NCI-H460 (cell line): ENCODE measurements at places on chromosomes 3 and 15. TPM values are rescaled to one million over a fixed set of nuclear protein-coding genes. Genes with fewer than 3 reads are reported as not detected.
A peak's percentile ranks its signal among the peaks of the same experiment; 100 is the strongest.

The ROPN1 gene
- total RNA-seq = not detected in 2 replicates

DNA sequence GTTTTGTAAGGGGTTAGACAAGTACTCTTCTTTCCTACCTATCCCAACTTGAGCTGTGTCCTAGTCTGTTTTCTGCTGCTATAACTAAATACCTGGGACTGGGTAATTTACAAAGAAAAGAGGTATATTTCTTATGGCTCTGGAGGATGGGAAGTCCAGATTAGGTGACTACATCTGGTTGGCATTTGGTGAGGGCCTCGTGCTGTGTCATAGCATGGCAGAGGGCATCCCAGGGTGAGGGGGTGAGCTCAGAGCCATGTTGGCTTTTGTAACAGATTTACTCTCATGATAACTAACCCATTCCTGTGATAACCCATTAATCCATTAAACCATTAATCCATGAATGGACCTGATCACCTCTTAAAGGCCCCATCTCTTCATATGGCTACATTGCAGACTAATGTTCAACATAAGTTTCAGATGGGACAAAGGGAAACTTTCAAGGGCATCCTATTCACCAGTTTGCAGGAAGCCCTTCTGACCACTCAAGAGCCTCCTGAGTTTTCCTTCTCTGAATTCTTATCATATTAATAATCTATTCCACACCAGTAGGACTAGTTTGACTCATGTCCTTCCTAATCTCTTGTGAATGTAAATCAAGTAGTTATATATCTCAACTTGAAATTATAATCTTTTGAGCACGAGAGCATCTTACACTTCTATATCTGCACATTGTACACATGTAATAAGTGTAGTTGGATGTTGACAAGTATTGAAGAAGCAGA lies 185.7 kb upstream of the ZPLD1 start:
- no peak for DNase-seq

The NPRL2 gene
- 16.8 and 17.3 TPM in 2 replicates for total RNA-seq

GRCh38 chr15:69869881-69870505 lies 227.7 kb downstream of the TLE3 start:
- no peak for DNase-seq

The MNS1 gene
- 0.55 and 1.7 TPM in 2 replicates for total RNA-seq

DNA sequence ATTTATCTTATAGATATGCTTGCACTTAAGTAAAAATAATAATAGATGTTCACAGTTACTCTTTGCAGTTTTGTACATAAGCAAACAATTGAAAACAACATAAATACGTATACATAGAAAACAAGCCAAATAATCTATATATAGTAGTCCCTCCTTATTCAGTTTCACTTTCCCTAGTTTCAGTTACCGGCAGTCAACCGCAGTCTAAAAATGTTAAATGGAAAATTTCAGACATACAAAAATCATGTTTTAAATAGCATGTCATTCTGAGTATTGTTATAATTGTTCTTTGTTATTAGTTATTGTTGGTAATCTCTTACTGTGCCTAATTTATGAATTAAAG lies 262.0 kb downstream of the CGGBP1 start:
- no peak for DNase-seq

The VGLL3 gene
- 0.02 TPM in 1 of 2 replicates, not detected in the other for total RNA-seq

The IL16 gene
- total RNA-seq = not detected in 2 replicates

GRCh38 chr3:33184863-33185262 lies 33.7 kb downstream of the SUSD5 start:
- DNase-seq = no peak

The MST1R gene
- total RNA-seq = 0.69 and 0.82 TPM in 2 replicates

The ZPLD1 gene
- not detected in 2 replicates for total RNA-seq

DNA sequence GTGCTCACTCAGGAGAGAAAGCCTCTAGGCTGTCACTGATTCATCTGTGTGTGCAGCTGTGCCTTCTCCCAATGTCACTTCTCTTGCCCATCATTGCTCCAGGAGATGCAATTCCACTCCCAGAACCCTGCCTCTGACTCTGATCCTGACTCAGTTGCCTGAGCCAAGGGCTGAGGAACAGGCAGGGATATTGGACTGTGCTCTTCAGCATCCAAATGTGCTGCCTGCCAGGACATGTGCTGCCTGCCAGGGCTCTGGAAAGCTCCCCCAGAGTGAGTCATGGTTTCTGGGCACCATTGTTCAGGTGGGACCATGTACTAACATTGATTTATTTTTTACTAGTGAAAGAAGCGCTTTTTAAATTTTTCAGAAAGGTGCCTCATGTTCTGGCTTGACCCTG lies 71.0 kb downstream of the TRIM42 start:
- DNase-seq = no peak

The GPR149 gene
- total RNA-seq = not detected in 2 replicates

The CLSTN2 gene
- total RNA-seq = not detected in 2 replicates

DNA sequence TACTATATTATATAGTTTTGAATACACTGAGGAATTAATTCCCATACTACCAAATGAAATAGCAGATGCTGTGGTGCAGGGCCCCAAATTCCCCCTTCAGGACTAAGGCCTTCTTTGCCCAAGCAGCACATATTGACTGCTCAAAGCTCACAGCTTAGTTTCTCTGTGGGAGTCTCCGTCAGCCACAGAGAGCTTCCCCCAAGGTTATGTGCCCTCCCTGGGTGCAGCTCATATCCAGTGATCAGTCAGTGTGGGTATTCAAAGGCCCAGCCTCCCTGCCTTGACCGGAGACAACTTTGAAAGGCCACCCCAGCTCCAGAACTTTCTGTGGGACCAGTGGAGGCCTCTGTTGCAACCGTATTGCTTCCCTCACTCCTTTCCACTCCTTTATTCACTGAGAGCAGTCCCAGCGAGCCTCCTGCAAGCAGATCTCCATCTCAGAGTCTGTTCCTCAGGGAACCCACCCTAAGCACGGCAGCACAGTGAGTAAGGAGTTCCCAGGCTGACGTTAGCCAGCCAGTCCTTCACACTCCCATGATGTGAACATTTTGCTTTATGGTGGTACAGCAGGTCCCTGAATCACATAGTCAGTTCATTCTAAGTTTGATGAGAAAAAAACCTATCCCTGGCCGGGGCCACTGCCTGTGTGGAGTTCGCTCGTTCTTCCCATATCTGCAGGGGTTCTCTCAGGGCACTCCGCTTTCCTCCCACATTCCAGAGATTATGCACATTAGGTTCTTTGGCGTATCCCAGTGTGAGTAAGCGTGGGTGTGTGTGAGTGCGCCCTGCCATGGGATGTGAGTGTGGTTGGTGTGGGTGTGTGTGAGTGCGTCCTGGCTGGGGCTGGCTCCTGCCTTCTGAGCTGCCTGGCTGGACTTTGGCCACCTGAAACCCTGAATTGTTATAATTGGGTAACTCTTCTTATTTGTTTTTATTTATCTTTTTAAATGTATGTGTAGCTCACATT lies 64.4 kb upstream of the PPARG start:
- DNase-seq = no peak

DNA sequence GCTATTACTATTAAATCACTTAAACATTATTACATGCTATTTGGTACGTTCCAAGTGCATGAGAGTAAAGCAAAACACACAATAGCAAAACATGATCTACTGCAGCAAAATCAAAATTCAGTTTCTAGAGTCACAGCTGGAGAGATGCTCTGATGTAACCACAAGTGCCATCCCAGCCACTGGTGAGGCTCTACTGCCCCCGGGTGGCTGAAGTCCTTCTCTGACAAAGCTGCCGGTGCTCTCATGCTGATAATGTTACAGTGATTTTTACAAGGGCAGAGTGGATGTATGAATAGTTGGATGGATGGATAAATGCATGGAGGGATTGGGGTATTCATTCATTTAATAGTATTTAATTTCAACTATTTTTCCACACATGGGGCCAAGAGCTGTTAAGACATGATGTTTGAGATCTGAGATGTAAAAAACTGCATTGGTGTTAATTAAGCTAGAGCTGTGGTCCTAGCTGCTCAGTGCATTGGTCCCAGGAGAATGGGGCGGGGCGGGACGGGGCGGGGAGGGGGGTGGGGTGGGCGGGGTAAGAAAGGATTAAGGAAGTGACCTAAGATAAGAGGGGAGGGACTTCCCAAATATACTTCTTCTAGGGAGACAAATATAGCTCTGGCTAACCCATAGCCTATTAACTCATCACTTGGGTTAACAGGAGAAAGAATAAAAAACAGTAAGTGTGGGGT lies 5.3 kb upstream of the SPESP1 start:
- peak; percentile 71 for DNase-seq

The GPR62 gene
- not detected in 2 replicates for total RNA-seq

- DNase-seq = no peak
Measured at GRCh38 chr3:170473358-170473757, 54.7 kb downstream of the CLDN11 start.

DNA sequence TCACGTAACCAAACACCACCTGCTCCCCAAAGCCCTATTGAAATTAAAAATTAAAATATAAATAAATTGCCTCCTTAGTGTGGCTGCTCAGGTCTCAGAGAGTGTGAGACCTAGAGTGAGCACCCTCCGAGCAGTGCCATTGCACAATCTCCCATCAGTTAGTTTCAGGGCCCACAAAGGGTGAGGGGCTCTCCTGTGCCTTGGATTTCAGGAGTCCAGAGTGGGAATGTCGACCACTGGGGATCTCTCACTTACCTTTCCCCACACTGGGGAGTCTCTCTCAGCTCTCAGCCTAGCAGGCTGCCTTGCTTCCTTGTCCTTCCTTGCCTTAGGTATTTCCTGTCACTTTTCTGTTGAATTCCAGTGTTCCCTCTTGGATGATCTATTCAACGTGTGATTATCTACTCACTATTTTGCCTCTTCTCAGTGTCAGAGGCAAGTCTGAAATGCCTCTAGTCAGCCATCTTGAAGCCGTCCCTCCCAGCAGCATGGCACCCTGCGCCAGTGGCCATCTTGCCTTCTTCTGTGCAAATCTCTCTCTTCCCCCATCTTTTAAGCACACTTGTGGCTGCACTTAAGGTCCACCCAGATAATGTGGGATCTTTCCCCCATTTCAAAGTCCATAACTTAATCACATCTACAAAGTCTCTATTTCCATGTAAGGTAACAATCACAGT lies 119.3 kb downstream of the LRRK1 start:
- no peak for DNase-seq

The NDN gene
- 1.0 and 2.1 TPM in 2 replicates for total RNA-seq

GRCh38 chr3:50570508-50571279 lies 1.4 kb downstream of the HEMK1 start:
- DNase-seq = no peak

The CDHR4 gene
- total RNA-seq = not detected in 2 replicates

The CASR gene
- not detected in 2 replicates for total RNA-seq

The MYL3 gene
- not detected in 2 replicates for total RNA-seq

- no peak for DNase-seq
Measured at GRCh38 chr3:72408983-72409779, 439.1 kb downstream of the SHQ1 start.

DNA sequence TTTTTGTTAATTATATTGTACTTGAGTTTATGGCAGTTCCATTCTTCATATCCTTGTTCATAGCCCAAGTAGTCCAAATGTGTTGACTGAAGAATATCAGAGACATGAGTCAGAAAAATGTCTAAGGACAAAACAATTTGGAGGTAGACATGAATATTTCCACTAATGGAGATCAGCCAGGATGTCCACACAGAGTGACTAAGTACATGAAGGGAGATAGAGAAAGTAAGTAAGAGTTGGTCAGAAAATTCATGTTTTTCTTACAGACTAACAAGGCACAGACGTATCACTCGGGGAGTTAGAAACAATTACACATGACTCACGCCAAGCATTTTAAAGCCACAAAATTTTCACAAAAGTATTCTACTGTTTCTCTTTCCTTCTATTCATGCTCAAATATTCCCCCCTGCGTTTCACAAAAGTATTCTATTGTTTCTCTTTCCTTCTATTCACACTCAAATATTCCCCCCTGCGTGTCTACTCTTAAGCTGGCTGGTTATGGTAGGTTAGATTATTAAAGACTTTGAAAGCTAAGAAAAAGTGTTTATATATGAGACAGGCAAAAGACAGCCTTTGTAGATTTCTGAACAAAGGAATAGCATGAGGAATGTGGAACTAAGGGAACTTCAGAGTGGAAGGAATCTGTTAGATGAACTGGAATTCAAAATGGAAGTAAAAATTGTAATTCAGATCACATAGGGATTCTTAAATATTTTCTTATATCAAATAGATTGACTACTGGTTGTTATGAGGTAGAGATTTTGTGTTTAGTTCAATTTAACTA lies 648.7 kb upstream of the CCDC54 start:
- peak; percentile 5 for DNase-seq

The CNTN3 gene
- 0.84 and 1.5 TPM in 2 replicates for total RNA-seq

GRCh38 chr15:92908713-92909057 lies 8.6 kb downstream of the CHD2 start:
- no peak for DNase-seq

The ITGB5 gene
- 124 and 127 TPM in 2 replicates for total RNA-seq
